ENCODE measurements at places on chromosomes 5 and 9.

DNA sequence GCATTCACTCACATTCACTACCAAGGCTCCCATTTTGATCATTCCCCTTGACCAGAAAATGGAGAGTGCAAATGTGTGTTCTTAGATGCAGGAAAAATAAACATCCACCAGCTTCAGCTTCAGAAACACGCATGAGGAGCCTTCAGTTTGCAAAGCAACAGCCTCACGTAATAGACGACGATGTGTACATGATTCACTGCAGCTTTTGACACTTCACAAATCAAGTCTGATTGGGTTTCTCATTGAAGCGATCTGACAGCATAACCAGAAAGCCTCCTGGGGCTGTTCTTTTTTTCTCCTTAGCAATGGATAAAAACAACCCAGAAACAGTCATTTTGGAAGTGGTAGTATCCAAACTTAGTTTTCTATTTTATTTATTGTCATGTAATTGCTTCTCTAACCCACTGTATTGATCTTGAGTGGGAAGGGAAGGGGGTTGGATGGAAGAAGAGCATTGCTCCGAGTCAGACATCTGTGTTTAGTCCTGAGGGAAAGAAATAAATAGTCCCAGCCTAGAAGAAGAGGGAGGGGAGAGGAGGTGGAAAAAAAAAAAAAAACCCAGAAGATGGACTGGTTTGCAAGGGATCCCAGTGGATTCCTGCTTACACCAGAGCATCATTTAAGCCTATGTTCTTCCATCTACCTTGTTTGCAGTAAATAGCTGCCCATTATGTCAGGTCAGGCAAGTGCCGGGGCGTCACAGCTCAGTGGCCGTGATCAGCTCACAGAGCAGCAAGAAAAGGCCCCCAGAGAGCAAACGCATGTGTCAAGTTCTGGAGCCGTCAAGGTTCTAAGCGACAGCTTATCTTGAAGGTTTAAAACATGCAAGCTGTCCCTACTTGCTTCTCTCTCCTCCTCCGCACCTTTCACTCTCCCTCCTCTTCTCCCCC, 190.2 kb upstream of the SNX2 start:
- no peak for DNase-seq

GRCh38 chr9:69047371-69047770, 11.8 kb downstream of the FXN start:
- no peak for DNase-seq

DNA sequence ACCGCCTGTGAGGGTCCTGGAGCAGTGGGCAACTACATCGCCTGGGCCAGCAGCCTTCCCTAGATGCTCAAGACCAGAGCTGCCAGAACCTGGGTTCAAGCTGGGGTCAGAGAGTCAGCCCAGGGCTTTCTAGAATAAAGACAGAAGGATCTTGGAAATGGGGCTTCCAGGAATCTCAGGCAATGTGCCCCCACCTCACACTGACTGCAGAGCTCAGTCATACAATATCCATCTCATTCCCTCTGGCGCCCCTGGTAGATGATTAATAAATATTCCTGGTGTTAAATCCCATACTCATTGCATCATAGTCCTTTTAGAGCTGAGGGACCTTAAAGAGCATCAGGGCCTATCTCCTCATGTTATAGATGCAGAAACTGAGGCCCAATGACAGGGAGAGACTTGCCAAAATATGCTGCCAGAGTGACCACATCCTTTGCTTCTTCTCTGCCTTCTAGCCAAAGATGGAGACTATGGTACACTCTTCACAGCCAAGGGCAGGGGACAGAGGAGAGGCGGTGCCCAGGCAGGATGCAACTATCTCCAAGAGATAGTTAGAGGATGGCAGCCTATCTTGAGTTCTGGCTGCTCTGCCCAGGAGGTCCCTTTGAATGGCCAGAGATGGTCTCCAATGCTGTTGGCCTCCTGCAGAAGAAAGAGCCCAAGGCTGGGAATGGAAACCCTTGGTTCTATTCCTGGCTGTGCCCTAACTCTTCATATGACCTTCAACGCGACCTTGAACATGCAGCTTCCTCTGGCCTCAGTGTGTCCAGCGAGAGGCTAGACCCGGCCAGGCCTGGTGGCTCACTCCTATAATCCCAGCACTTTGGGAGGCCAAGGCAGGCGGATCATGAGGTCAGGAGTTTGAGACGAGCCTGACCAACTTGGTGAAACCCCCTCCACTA, 36.2 kb upstream of the IL17B start:
- no peak for DNase-seq

GRCh38 chr5:16733331-16734006, 116.7 kb upstream of the RETREG1 start:
- DNase-seq, result no peak

DNA sequence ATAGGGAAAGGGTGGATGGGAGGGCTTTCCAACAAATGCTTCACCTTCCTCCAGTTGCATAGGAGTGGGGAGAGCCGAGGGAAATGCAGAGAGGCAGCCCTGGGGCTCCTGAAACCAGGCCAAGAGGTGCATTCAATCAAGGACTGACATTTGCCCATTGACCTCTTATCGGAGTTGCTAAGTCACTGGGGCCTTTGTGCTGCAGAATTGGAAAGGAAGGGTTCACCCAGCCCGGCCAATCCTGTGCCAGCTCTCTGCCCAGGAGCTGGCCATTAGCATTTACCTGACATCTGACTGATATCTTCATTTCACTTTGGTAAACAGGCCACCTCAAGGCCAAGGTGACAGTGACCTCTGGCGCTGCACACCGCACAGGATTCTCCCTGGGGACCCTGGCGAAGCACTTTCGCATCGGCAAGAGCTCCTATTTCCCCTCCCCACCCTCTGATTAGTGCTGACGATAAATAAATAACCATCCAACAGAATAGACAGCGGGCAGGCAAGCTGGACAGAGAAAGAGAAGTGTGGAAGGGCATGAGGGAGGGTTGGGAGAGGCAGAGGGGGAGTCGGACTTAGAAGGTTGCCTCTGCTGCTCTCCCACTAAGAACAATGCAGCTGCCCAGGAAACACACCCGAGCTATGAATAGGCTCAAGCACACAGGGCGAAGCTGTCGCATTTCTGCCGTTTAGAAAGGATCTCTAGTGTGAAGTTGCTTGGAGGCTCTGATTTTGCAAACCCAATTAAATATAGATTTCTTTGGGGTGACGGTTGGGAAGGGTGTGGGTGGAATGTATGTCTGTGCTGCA, 57.0 kb upstream of the BOD1 start:
- DNase-seq, result no peak

GRCh38 chr9:129561594-129562281, 59.2 kb downstream of the C9orf50 start:
- no peak for DNase-seq

DNA sequence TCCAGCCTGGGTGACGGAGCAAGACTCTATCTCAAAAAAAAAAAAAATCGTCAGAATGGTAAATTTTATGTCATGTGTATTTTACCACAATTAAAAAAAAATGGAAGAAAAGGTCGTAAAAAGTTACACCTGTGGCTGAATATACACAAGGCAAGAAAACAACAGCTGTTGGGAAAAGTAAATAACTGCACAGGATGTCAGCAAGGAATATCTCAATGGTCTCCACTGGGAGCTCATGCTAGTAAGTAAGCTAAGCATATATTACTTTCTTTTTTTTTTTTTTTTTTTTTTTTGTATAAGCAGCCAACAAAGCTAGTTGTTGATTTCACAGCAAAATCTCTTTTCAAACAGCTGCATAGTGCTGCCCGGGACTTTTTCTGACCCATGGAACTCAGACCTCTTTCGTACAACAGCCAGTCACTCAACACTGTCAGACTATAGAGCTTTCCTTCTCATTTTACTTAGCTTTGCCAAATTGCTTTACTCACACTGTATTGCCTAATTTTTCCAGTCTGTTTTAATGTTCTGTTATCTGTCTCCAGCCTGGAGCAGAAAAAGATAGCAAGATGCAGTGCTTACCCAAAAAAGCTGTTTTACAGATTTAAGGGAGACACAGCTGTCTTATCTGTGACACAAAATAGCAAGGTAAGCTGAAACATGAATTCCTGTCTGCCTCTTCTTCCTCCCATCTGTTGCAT, 175.9 kb downstream of the ENC1 start:
- DNase-seq, result no peak

- no peak for DNase-seq
Observed at GRCh38 chr9:99451112-99451606, 229.1 kb downstream of the SEC61B start.

- DNase-seq, result no peak
Observed at GRCh38 chr9:80866121-80866520, 823.2 kb downstream of the TLE1 start.

DNA sequence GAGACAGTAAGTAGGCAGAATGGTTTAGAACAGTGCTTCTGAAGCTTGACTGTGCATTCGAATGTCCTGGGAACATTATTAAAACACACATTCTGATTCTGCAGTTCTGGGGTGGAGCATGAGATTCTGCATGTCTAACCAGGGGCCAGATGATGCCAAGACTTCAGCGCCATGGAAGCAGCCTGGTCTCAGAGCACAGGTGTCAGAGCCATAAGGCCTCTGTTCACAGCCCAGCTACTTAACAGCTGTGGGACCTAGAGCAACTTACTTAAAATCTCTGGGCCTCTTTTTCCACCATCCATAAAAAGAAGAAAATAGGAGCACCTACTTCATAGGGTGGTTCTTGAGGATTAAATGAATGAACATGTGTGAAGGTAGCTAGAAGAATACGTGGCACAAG, 84.0 kb downstream of the GNAQ start:
- DNase-seq, result no peak

- no peak for DNase-seq
Observed at GRCh38 chr5:133219296-133219695, 167.5 kb downstream of the HSPA4 start.

- DNase-seq, result no peak
Observed at GRCh38 chr9:138105123-138105415, 227.5 kb downstream of the CACNA1B start.

DNA sequence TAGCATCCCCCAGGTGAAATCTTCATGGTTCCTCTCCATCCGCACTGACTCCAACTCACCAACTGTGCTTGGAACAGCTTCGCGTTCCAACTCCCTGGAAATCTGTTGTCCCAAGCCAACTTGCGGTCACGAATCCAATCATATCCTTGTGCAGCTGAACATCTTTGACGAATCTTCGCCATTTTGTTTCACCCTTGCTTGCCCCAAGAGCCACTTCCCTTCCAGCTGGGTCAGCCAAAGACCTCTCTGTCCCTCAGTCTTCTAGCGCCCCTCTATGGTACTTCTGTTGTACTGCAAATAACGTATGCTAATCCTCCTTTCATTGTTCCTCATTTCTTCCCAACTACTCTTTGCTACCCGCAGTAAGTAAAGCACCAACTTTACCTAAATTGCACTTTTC, 61.0 kb upstream of the TARS1 start:
- DNase-seq, result no peak

DNA sequence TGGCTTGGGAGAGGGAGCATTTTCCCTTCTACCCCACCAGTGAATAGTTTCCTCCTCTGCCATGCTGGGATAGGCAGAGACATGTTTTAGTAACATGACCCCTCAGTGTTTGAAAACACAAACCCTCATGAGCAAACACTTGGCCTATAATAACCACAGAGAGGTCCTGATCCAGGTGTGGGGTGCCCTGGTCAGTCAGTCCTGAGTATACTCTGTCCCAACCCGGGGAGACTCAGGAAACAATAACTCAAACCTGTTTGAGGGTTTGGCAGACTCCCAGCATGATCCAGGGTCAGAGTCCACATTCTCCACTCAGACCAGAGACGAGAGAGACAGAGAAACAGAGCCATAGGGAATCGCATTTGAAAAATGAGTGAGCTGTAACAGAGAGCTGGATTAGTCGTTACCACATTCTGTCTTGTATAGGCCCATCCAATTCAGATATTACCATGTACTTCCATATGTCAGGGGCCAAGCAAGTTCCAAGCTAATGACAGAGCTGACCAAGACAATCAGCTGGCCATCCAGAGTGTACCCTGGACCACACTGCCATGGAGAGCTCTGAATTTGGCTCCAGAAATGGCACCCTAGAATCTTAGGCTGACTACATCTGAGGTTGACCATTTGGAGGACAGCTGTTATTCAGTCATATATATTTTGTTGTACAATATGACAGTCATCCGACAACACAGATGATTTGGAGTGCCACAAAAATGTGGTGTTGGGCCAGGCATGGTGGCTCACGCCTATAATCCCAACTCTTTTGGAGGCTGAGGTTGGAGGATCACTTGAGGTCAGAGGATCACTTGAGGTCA, 4.2 kb upstream of the CA9 start:
- peak; percentile 75 for DNase-seq

DNA sequence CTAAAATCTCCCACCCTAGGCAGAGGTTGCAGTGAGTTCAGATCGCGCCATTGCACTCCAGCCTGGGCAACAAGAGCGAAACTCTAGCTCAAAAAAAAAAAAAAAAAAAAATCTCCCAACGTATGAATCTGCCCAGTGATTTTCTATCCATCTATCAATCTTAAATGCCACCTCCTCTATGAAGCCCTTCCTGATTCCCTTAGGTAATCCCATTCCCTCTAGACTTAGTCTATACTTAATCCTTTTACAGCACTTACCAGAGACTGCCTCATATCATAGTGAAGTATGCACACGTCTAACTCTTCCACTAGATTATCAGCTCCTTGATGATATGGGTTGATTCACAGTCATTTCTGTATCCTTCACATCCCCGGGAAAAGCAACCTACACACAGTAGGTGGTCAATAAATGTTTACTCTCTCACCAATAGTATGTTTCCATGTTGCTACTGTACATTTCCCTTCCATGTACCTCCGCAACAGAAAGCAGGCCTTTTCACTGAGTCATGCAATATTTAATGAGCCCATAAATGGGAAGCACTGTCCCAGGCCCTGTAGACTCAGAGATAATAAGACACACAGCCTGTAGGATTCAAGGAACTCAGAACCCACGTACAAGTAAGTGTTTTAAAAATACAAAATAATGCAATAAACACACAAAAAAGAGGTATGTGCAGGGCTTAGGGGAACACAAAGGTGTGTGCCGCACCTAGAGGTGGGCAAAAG, 1.2 kb downstream of the DROSHA start:
- DNase-seq, result no peak

- DNase-seq, result no peak
Observed at GRCh38 chr5:145775411-145775810, 59.7 kb downstream of the PRELID2 start.

- no peak for DNase-seq
Observed at GRCh38 chr5:36173426-36173825, 21.5 kb downstream of the SKP2 start.

DNA sequence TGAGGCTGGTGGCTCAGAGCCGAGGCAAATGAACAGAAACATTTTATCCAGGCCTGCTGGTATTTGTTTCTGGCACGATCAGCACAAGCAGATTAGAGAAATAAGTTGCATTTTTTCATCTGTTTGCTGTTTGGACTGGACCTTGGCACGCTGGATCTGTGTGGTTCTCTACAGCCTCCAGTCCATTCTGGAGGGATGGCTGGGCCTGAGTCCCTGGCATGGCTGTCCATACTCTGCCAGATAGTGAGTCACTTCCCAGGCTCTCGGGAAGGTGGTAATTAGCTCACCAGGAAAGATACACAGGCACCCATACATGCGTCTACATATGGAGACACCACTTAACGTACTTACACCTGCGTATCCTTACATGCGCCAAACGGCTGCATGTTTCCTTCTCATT, 78.6 kb downstream of the SPRY4 start:
- DNase-seq, result no peak

- no peak for DNase-seq
Observed at GRCh38 chr9:87512311-87512710, 14.6 kb downstream of the DAPK1 start.

Data from Calu3 (cell line).